Endothelial cell of umbilical vein (primary cell): ENCODE measurements at places on chromosomes 3 and 15. TPM values are rescaled to one million over a fixed set of nuclear protein-coding genes. Genes with fewer than 3 reads are reported as not detected.

The KNG1 gene
- total RNA-seq = not detected in 2 replicates

The LRRIQ4 gene
- not detected in 2 replicates for total RNA-seq

The RAD18 gene
- 16.7 and 23.8 TPM in 2 replicates for total RNA-seq

The DNAH1 gene
- 5.0 and 5.8 TPM in 2 replicates for total RNA-seq

The NDUFB5 gene
- total RNA-seq = 68.3 and 74.9 TPM in 2 replicates

DNA sequence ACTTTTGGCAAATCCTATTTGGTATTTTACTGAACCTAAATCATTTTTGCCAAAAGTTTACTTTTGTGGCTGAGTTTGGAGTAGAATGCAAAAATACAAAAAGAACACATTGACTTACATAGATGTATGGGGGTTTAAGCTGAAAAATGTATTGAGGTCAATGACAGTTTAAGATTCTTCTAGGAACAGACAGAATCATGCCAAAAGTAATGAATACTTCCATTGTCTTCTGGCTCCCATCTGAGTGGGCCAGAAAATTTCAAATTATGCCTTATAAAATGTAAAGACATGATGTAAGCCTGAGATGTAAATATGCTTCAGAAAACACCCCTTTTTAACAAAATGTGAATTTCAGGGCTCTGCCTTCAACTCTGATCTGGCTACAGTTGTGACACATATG lies 375.1 kb upstream of the DPH6 start:
- H3K4me1 ChIP-seq = no peaks in the 10 kb centered on the region
- DNase-seq = no peak
- no peaks in the 10 kb centered on the region for H3K27me3 ChIP-seq

GRCh38 chr3:128309026-128309425 lies 155.7 kb downstream of the EEFSEC start:
- no peaks in the 10 kb centered on the region for H3K36me3 ChIP-seq
- no peak for DNase-seq
- H3K4me1 ChIP-seq = no peaks in the 10 kb centered on the region
- H3K27ac ChIP-seq = no peak overlapping the region
- no peak overlapping the region for H3K4me3 ChIP-seq

- H3K36me3 ChIP-seq = no peaks in the 10 kb centered on the region
- H3K27ac ChIP-seq = peak overlapping the region; percentile 70
- peak overlapping the region; percentile 69 for H3K4me3 ChIP-seq
- no peaks in the 10 kb centered on the region for H3K27me3 ChIP-seq
Measured at GRCh38 chr15:66292571-66293418, 573 bp upstream of the DIS3L start.

GRCh38 chr3:11734-12133 lies 184.8 kb upstream of the CHL1 start:
- no peak overlapping the region for H3K4me3 ChIP-seq
- H3K36me3 ChIP-seq = no peaks in the 10 kb centered on the region
- DNase-seq = no peak
- no peaks in the 10 kb centered on the region for H3K27me3 ChIP-seq
- no peak overlapping the region for H3K27ac ChIP-seq

- no peak overlapping the region for H3K27ac ChIP-seq
- H3K36me3 ChIP-seq = no peaks in the 10 kb centered on the region
- no peak for DNase-seq
- no peak overlapping the region for H3K4me3 ChIP-seq
Measured at GRCh38 chr15:96657096-96657495, 326.6 kb downstream of the NR2F2 start.

GRCh38 chr15:71921191-71921590 lies 110.8 kb downstream of the NR2E3 start:
- no peak for DNase-seq
- H3K36me3 ChIP-seq = no peaks in the 10 kb centered on the region
- H3K4me3 ChIP-seq = no peak overlapping the region
- H3K27ac ChIP-seq = no peak overlapping the region
- no peaks in the 10 kb centered on the region for H3K27me3 ChIP-seq

GRCh38 chr3:125479091-125479490 lies 40.9 kb downstream of the SNX4 start:
- no peaks in the 10 kb centered on the region for H3K4me1 ChIP-seq
- no peak overlapping the region for H3K4me3 ChIP-seq
- no peak for DNase-seq
- H3K27ac ChIP-seq = no peak overlapping the region
- peaks cover 9% of the 10 kb centered on the region for H3K36me3 ChIP-seq
